ENCODE measurements at places on chromosomes 7 and 10.

DNA sequence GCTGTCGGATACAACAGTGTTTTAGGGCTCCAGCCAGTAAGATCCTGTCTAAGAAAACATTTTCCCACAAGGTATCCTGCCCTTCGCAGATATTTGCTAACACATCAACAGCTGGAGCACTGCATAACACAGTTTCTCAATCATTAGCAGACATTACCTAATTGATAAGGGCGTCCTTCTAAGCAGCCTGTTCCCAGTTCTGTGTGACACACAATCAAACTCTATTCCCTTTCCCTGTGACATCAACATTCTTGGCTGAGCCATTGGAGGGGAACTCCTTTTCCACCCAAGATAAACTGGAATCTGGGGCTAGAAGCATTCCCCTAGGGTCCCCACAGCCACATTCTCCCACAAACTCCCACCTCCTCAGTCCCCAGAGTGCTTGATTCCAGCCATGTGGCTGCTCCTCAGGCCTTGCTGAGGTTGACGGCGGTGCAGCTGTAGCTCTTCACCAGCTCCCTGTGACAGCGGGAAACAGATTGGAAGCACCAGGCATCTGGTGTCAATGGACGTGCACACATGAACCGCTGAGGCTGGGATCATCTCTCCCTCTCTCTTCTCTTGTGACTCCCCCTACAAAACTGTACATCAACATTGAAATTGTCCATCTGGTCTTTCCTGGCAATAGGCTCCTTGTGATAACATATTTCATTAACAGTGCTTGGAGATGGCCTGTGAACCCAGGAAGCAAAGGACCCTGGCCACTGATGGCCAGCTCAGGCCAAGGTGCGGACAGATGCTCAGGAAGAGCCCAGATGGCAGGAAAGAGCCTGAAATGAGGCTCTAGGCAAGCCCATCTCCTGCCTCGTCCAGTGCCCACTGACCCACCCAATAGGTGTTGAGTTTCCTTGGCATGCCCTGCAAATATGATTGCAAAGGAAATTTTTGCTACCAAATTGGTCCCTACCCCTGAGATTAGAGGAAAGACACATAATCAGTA, 131.1 kb upstream of the TBX20 start:
- no peak for DNase-seq

DNA sequence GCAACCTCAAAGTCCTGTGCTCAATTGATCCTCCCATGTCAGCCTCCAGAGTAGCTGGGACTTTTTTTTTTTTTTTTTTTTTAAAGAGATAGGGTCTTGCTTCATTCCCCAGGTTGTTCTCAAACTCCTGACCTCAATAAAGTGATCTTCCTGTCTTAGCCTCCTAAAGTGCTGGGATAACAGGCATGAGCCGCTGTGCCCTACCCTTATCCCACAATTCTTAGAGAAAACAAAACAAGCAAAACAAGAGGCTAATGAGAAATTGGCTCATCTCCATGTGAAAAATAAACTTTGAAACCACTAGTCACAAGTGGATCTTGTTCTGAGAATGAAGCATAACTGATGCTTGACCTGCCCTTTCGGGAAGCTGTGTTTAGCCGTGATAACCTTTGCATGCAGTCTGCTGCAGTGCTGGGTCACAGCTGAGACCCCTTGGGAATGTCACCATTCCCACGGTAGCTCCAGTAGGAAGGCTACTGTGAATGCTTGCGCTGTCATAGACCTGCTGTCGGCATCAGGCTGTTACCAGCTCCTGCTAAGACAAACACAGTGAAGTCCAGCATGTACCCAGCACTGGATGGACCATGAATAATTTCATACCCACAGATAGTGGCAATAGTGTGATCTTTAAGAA, 290.7 kb upstream of the KIAA1217 start:
- DNase-seq: no peak

- DNase-seq: no peak
Observed at GRCh38 chr10:131196176-131196885, 115.2 kb downstream of the TCERG1L start.

DNA sequence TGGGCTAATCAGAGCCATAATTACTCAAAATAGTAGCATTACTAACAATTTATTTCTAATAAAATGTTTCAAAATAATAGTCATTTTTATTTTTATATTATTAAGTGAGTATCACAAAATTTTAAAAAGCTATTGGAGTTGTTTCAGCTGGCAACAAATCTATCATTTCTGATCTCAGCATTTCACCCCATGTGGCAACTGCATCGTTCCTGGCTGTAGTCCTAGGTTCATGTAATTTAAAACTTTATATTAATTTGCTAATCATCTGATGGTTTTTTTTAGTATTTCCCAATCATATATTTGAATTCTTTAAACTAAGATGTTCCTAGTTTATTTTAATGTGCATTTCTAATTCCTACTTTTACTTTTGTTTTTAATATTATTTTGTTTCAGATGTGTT, 293.0 kb upstream of the AKR1E2 start:
- DNase-seq: no peak

DNA sequence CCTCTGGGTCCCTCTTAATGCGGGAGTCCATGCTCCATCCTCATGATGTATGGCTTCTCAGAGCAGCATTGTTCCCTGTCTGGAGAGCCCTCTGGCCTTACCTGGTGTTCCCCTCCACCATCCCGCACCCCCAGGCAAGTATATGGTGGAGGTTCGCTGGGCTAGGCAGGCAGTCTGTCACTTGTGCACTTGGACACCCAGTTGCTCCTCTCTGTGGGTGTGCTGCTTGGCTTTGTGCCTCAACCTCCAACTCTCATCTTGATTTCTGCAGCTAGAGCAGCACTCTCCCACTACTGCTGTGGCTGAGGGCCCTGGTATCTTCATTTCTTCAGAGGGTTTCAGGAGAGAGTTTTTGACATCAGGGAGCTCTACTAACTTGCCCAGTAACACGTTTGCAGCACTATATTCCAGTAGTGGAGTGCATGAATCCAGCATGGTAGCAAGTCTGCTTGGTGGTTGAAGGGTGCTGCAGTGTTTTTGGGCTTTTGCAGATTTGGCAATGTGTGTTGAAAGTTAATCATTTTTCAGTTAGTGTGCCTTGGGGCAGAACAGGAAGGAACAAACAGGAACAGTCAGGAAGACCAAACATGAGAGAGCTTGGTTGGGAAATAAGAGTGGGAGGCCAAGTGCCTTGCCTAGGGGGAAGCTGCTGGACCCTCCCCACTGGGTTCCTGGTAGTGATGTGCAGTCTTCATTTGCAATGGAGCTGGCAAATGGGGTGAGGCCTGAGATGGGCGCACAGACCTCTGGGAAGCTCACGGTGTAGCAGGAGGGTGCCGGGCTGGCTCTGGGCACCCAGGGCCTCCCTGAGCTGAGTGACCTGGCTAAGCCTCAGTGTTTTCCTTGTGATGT, 37.4 kb downstream of the TSPAN14 start:
- DNase-seq: no peak

DNA sequence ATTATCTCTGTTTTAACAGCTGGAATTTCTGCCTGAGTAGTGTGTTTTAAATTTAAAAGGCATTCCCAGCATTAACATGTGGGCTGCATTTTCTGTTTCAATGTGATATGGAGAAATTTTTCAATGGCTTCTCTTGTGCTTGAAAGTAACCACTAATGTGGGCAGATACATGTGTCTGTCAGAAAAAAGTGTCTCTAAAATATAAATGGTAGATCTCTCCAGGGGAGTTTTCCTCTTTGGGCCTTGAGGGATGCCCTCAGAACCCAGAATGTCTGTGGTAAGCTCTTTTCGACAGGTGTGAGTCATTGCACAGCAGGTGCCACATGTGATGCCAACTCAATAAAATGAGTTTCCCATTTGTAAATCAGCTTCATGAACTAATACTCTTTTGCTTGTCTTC, 221.1 kb downstream of the SEMA3E start:
- peak; percentile 31 for DNase-seq

GRCh38 chr10:92810934-92811532, 37.3 kb upstream of the EXOC6 start:
- no peak for DNase-seq

- peak; percentile 9 for DNase-seq
Observed at GRCh38 chr7:949021-949934, 5.2 kb downstream of the ADAP1 start.
